ENCODE measurements at places on chromosomes 4 and X. TPM values are rescaled to one million over a fixed set of nuclear protein-coding genes. Genes with fewer than 3 reads are reported as not detected.

COL4A5 gene
- total RNA-seq: 12.1 TPM

FAM149A gene
- total RNA-seq: 6.8 TPM

APBB2 gene
- 102 TPM for total RNA-seq

CDKL2 gene
- 1.2 TPM for total RNA-seq

EVC2 gene
- 1.6 TPM for total RNA-seq

All from adrenal gland (tissue), 19 donors.